HCT116 (cell line): ENCODE measurements at places on chromosomes 4 and X. TPM values are rescaled to one million over a fixed set of nuclear protein-coding genes. Genes with fewer than 3 reads are reported as not detected.

DNA sequence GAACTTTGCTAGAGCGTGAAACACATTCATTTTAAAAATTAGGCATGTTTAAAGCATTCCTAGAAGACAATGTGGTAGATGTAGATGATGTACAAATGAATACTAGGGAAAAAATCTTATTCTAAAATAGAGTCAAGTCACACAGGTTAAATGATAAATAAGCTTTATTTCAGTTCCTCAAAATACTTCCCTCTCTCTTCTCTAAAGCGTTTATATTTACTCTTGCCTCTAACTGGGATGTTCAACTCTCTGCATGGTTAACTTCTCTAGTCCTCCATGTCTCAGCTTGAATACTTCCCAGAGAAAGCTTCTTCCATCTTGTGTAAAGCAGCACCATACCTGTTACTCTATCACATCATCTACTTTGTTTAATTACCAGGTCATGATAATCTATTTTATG is 30.9 kb upstream of the GLRA3 start:
- DNase-seq = no peak

Gene TBC1D1
- 82.7 TPM for total RNA-seq

GRCh38 chr4:7332216-7333023 is 102.3 kb downstream of the PSAPL1 start:
- DNase-seq = no peak

DNA sequence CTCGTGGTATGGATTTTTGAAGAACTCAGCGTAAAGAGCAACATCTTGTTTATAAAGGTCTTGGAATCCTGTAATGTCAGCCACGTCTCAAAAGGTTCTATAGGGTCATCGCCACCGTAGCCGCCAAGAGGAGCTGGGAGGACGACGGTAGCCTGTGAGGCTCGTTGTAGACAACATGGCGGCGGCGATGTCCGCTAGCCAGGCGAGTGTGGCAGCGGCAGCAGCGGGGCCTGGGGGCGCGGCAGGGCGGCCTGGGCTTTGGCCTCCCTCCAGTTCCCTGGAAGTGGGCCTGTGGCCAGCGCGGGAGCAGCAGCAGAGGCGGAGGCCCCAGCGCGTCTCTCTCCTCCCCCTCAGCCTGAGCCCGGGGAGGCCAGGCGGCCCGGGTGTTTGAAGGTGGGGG is 143.5 kb upstream of the PBDC1 start:
- DNase-seq = no peak

DNA sequence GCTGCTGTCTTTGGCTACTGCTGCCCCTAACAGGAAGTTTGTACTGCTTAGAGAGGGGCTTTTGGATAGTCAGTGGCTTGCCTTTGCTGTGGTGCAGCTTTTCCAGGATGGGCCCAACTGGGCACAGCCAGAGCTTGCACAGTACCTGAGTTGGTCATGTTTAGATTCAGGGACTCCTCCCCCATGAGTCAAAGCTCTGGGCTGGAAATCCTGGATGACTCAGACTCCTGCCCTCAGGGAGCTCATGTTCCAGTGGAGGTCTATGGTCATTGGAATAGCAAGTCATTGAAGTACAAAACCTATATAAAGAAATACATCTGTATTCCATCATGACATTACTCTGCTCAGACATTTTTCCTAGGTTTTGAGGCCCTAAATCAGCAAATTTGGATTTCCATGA is 66.7 kb upstream of the PJA1 start:
- DNase-seq = no peak

- no peak for DNase-seq
These were observed 5.9 kb downstream of the CDK16 start for GRCh38 chrX:47224266-47224895.

GRCh38 chr4:70392057-70392776 is 5.5 kb upstream of the OPRPN start:
- DNase-seq = no peak

- DNase-seq = no peak
These were observed 145.6 kb upstream of the SCML1 start for GRCh38 chrX:17591741-17592110.

DNA sequence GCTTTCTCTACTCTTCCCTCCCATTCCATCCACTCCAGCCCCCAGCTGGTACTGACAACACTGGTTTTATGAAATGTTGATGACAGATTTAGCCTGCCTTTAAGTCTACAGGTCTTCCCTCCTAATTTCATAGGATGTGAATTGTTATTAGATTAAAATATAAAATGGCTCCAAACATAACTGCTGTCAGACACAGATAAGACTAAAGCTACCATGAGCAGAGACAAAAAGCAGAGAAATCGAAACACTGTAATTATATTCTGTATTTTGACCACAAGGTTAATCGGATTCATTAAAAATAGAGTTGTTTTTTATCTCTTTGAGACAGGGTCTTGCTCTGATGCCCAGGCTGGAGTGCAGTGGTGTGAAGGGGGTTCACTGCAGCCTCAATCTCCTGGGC is 28.3 kb downstream of the SEC24D start:
- DNase-seq = no peak

- DNase-seq = no peak
These were observed 161.7 kb downstream of the SMARCA1 start for GRCh38 chrX:129361576-129361975.

DNA sequence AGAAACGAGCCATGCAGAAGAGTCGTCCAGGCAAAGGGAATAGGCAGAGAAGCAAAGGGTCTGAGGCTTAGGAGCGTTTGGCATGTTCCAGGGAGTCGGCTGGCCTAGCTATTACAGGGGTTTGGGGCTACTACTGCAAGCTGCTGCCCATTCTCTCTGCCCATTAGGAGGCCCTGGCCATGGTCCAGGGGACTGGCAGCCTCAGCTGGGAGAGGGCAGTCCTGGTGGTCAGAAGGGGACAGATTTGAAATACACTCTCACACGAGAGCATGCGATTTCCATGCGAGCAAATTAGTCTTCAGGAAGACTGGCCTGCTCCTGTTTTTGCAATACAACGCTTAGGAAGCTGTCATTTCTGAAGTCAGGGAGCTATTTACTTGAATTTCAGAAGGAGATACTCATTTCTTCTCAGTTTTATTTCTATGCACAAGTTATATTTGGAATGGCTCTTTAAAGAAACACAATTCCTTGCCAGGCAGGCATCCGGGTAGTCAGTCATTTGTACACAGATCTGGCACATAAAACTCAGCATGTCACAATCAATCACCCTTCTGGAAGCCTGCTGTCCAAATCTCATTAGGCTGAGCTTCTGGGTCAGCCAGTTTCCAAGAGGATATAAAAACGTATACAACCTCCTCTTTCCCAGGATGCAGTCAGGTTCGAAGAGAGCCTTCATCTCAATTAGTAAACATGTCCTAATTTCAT is 27.0 kb downstream of the PROM1 start:
- DNase-seq = no peak

- no peak for DNase-seq
These were observed 124.8 kb upstream of the SORBS2 start for GRCh38 chr4:185936650-185937376.

GRCh38 chrX:78946178-78946931 is 1.2 kb downstream of the P2RY10 start:
- DNase-seq = no peak

GRCh38 chr4:158234671-158235070 is 24.4 kb downstream of the TMEM144 start:
- no peak for DNase-seq

DNA sequence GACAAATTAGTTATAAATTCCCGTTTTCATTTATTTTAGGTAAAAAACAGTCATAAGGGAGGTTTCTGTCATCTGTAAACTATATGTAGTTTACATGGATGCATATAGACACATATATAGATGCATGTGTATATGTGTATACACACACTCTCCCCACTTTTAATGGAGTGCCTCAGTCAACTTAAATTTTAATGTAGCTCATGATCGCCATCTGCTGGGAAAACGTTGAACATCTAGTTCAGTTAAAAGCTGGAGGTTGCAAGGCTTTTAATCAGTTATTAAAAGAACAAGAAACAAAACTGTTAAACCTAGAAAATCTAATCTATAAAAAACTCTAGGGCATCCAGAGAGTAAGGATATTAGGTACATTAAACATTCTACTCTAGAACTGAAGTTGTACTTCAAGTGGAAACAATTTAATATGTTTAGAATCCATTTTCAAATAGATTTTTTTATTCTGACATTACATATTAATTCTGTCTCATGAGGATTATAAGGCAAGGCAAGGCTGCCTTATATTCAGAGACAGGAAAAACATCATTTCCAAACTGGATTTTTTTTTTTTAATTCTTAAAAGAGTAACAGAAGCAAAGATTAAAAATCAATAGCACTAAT is 122.6 kb downstream of the SHISA3 start:
- DNase-seq = peak; percentile 28

DNA sequence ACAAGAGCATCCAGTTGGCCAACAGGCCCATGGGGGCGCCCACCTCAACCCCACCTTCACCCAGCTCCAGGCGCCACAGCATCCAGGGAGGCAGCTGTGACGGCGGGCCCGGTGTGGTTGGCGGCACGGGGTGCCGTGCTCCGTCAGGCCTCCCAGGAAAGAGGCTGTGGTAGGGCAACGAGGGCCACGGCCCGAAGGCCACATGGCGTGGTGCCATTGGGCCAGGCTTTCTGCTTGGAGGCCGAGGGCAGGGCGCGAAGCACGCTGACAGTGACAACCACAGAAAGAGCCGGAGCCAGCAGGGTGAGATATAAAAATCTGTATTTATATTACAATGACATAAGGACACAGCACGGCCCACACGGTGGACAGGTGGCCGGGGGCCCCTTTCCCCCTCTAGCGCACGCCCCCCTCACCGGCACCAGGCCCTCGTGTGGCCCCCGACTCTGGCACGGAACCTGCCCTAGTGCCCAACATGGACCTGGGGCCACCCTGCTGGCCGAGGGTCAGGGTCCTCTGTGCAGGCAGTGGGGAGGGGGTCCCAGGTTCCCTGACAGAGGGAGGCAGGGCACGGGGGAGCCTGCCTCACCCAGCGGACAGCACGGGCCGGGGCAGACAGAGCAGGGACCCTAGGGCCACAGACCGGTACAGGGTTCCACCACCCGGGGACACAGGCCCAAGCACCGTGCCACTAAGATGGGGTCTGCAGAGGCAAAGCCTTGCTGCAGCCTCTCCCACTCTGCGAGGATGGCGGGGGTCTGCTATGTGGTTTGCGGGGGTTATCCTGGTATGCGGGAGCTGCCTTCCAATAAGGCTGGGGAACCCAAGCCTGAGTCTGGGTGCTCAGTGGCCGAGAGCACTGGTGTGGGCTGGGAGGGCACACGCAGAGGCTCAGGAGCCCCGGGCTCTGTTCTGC is 5.5 kb upstream of the HAUS3 start:
- DNase-seq = no peak

DNA sequence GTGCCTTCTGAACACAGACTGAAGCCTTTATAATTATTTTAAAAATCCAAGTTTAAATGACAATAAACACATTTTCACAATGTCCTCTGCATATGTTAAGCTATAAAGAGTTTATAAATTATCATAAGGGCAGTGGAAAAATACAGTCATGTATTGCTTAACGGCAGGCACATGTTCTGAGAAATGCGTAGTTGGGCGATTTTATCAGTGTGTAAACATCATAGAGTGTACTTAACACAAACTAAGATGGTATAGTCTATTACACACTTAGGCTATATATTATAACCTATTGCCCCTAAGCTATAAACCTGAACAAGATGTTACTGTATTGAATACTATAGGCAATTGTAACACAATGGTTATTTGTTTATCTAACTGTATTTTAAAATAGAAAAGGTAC is 254.7 kb downstream of the GABRG1 start:
- DNase-seq = no peak

- DNase-seq = no peak
These were observed 252.6 kb upstream of the MAD2L1 start for GRCh38 chr4:120319046-120319767.

Gene TRIM61
- total RNA-seq = 0.15 TPM

Gene ARHGEF6
- total RNA-seq = 1.9 TPM

GRCh38 chr4:123846092-123846491 is 449.5 kb downstream of the SPRY1 start:
- no peak for DNase-seq

- no peak for DNase-seq
These were observed 49.4 kb upstream of the ENOX2 start for GRCh38 chrX:130952266-130953043.

GRCh38 chrX:86946569-86946968 is 571.0 kb upstream of the KLHL4 start:
- no peak for DNase-seq

Gene MAGEC1
- total RNA-seq = not detected

- no peak for DNase-seq
These were observed 32.5 kb downstream of the TACC3 start for GRCh38 chr4:1753697-1754311.

GRCh38 chr4:168139336-168139735 is 47.0 kb downstream of the ANXA10 start:
- DNase-seq = no peak

Gene GAGE12J
- not detected for total RNA-seq

Gene CLNK
- not detected for total RNA-seq

DNA sequence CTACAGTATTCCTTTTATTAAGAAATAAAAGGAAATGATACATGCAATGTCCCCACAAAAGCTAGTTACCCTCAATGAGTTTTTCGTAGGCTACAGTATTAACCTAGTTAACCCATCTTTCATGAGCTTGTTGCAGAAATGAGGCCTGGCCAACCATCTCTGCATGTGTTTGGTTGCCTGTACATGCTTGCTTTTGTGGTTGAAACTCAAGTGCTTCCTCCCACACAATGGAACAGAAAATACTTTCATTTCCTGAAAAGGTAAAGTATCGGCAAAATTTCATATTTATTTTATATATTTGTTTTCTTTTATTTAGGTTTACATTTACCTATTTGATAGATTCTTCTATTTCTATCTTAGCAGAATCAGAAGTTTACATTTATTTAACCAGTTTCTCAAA is 214.6 kb upstream of the FAM241A start:
- DNase-seq = no peak

- DNase-seq = no peak
These were observed 19.3 kb downstream of the RASSF6 start for GRCh38 chr4:73600954-73601353.

GRCh38 chrX:31837445-31838049 is 765.7 kb upstream of the FTHL17 start:
- DNase-seq = no peak

Gene BEX4
- 0.91 TPM for total RNA-seq

Gene PRSS12
- total RNA-seq = 13.8 TPM

- no peak for DNase-seq
These were observed 2.3 kb downstream of the FRYL start for GRCh38 chr4:48777739-48778138.

Gene NWD2
- total RNA-seq = not detected

Gene LRCH2
- not detected for total RNA-seq

DNA sequence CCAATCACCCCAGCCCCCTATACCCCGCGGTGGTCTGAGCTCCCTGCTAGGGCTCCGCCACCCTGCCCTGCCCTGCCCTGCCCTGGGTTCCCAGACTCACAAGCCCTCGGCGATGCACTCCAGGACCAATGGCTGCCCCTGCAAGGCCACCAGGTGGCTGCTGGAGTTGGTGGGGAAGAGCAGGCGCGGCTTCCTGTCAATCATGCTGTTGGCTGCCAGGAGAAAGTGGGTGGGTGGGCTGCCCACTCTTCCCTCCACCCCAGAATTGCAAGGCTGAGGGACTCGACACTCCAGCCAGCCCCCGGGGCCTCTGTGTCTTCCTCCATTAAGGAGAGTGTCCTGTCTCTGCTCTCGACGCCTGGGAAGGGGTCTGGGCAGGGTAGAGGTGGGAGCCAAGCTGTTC is 15.7 kb downstream of the L1CAM start:
- no peak for DNase-seq

Gene DMRTC1
- total RNA-seq = not detected
